ENCODE measurements at places on chromosomes 13 and 19. TPM values are rescaled to one million over a fixed set of nuclear protein-coding genes. Genes with fewer than 3 reads are reported as not detected.

Gene TRPC4
- total RNA-seq: not detected

Gene DCT
- total RNA-seq: 0.12 TPM

Gene PSG1
- total RNA-seq: not detected

Gene IZUMO1
- 1.7 TPM for total RNA-seq

Gene FGF9
- 1.5 TPM for total RNA-seq

Gene OR10H1
- total RNA-seq: 0.17 TPM

Gene PRSS57
- total RNA-seq: not detected

Gene USF2
- 98.4 TPM for total RNA-seq

GRCh38 chr13:64234255-64234654 lies 2818.6 kb upstream of the PCDH20 start:
- DNase-seq: no peak
- H3K27me3 ChIP-seq: no peaks in the 10 kb centered on the region
- H3K27ac ChIP-seq: no peak overlapping the region
- no peaks in the 10 kb centered on the region for H3K4me1 ChIP-seq

GRCh38 chr19:8571006-8571411 lies 6.2 kb downstream of the MYO1F start:
- peaks cover 28% of the 10 kb centered on the region for H3K4me1 ChIP-seq
- H3K4me3 ChIP-seq: no peak overlapping the region
- no peaks in the 10 kb centered on the region for H3K36me3 ChIP-seq
- H3K27ac ChIP-seq: no peak overlapping the region

DNA sequence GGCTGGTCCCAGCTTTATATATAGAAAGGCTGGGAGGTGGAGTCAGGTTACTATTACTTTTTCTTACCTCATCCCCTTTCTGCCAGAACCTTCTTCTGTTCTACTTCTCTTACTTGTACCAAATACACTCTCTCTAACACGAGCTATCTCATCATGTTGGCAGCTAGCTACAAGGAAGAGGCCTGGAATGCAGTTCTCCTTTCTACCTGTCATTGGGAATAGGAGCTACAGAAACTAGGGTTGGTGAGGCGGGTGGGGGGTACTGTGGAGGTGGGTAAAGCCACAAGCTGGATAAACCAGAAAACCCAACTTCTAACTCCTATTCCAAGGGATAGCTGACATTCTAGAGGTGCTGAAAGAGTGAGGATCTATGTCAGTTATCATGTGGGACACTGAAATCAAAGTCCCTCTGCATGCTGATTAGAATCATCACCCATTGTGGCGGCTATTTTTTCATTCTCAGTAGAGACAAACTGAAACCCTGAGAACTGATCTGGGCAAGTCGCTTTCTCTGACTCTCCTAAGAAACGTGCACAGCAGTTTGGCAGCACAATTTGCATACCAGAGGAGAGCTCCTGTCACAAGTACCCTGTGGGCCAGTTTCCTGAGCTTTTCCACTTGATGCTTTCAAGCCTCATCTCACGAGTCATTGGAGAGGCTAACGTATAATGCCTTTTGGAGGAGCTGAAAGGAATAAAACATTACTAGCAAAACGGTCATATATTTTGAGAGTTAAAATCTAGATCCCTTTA lies 358.1 kb downstream of the ENOX1 start:
- peaks cover 5% of the 10 kb centered on the region for H3K27me3 ChIP-seq
- H3K4me3 ChIP-seq: no peak overlapping the region

GRCh38 chr13:54004026-54004699 lies 975.5 kb downstream of the OLFM4 start:
- no peak overlapping the region for H3K27ac ChIP-seq
- no peak for DNase-seq
- no peak overlapping the region for H3K4me3 ChIP-seq
- no peaks in the 10 kb centered on the region for H3K27me3 ChIP-seq
- H3K4me1 ChIP-seq: no peaks in the 10 kb centered on the region

GRCh38 chr19:1223018-1223855 lies 14.6 kb downstream of the CBARP start:
- peaks cover 14% of the 10 kb centered on the region for H3K4me1 ChIP-seq
- peak overlapping the region; percentile 30 for H3K27ac ChIP-seq
- H3K4me3 ChIP-seq: no peak overlapping the region
- H3K36me3 ChIP-seq: peaks cover 2% of the 10 kb centered on the region
- no peak for DNase-seq

DNA sequence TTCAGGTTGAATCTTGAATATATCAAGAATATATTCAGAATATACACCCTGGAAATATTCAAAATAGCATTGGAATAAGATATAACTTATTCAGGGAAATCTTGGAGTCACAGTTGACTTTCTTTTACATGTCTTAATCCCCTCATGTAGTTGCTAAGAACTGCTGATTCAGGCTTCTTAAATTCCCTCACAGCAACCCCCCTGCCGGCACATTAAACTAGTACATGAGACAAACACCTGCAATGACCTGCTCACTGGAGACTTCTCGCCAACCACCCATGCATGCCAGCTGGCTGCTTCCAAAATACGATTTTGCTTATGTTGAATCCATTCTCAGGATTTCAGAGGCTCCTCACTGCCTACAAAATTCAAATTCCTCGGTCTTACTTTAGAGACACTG lies 997.1 kb downstream of the EFNB2 start:
- H3K4me3 ChIP-seq: no peak overlapping the region
- no peak for DNase-seq
- no peak overlapping the region for H3K27ac ChIP-seq
- H3K4me1 ChIP-seq: no peaks in the 10 kb centered on the region
- no peaks in the 10 kb centered on the region for H3K27me3 ChIP-seq

DNA sequence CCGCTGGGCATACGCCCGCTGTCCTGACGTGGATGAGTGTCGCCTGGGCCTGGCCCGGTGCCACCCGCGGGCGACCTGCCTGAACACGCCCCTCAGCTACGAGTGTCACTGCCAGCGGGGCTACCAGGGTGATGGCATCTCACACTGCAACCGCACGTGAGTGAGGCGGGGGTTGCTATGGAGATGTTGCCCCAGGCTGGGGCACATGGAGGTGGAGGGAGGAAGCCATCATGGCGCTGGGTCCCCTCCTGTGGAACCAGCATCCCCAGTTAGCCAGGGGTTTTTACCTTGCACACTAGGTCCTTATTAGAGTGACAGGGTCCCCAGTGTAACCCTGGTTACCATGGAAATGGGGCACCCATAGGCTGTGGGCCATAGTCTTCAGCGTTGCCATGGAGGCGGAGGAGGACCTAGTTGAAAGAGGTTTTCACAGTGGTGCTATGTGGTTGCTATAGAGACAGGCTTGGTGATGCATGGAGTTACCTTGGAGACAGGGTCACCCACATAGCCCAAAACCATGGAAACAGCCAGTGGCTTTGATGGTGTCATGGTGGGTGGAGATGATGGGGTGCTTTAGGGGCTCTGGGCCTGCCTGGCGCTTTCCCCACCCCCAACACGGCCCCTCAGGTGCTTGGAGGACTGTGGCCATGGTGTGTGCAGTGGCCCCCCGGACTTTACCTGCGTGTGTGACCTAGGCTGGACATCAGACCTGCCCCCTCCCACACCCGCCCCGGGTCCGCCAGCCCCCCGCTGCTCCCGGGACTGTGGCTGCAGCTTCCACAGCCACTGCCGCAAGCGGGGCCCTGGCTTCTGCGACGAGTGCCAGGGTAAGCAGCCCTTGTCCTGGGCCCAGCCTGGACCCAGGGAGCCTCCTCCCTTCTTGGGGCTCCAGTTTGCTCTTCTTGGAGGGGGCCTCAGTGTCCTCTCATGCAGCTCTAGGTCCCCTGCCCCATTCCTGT lies 27.1 kb downstream of the MEGF8 start:
- DNase-seq: no peak
- no peak overlapping the region for H3K4me3 ChIP-seq
- no peak overlapping the region for H3K27ac ChIP-seq
- no peaks in the 10 kb centered on the region for H3K27me3 ChIP-seq
